ENCODE measurements at places on chromosomes 4 and X.

DNA sequence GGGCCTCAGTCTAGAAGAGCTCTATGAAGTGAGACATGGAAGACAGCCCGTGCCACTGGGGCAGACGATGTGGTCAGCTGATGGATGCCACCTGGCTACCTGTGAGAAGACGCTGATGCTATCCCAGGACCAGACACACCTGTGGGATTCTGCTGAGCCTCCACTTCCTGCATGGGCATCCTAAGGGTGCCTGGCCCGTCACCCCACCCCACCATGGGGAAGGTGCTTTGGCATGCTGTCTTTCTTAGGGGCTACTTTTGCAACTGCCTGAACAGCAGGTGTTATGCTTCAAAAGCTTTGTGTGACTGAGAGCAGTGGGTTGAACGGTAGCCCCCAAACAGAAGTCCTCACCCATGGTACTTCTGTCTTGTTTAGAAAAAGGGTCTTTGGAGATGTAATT, 65.0 kb upstream of the STS start:
- no peak for DNase-seq

GRCh38 chrX:19640693-19641374, 125.5 kb upstream of the MAP3K15 start:
- no peak for DNase-seq

- DNase-seq: no peak
Measured at GRCh38 chr4:55255179-55255578, 90.9 kb upstream of the SRD5A3 start.

DNA sequence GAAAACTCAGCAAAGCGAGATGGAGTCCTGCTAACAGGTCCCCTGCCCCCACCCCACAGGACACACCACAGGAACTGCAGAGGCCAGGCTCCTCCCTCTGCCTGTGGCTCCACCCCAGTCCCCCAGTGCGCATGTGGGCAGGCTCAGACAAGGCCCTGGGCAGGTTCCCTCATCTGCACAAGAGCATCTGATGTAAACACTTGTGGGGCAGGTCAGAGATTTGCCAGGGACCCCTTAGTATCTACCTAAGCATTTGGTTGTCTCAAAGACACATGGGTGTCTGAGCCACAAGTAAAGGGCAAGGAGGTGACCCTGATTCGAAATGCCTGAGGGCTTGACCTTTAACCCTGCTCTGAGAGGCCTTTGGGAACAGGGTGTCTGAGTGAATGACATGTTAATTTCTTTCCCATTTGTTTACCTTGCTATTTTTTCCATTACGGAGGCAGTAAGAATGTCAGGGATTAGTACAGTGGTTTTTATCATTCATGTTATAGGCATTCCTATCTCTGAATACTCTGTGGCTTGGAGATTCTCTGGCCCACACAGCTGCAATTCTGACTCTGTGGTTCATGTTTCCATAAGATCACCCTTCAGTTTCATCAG, 85.3 kb downstream of the ZNF518B start:
- DNase-seq: no peak
